ENCODE measurements at places on chromosomes 12 and 14. TPM values are rescaled to one million over a fixed set of nuclear protein-coding genes. Genes with fewer than 3 reads are reported as not detected.

The RD3L gene
- not detected for total RNA-seq

The C12orf60 gene
- total RNA-seq: 0.55 TPM

The SYNE3 gene
- total RNA-seq: 30.5 TPM

The ABHD12B gene
- not detected for total RNA-seq

The TAS2R20 gene
- 1.7 TPM for total RNA-seq

All from lung (tissue), 17 donors.